ENCODE measurements at places on chromosomes 3 and 15.

GRCh38 chr3:21564531-21564930 is 186.5 kb downstream of the ZNF385D start:
- DNase-seq: no peak

GRCh38 chr3:9347081-9347480 is 15.8 kb upstream of the THUMPD3 start:
- DNase-seq: no peak

- DNase-seq: no peak
Observed at GRCh38 chr3:98900265-98901118, 1.0 kb downstream of the DCBLD2 start.

- DNase-seq: no peak
Observed at GRCh38 chr15:68315495-68316031, 38.0 kb downstream of the FEM1B start.

DNA sequence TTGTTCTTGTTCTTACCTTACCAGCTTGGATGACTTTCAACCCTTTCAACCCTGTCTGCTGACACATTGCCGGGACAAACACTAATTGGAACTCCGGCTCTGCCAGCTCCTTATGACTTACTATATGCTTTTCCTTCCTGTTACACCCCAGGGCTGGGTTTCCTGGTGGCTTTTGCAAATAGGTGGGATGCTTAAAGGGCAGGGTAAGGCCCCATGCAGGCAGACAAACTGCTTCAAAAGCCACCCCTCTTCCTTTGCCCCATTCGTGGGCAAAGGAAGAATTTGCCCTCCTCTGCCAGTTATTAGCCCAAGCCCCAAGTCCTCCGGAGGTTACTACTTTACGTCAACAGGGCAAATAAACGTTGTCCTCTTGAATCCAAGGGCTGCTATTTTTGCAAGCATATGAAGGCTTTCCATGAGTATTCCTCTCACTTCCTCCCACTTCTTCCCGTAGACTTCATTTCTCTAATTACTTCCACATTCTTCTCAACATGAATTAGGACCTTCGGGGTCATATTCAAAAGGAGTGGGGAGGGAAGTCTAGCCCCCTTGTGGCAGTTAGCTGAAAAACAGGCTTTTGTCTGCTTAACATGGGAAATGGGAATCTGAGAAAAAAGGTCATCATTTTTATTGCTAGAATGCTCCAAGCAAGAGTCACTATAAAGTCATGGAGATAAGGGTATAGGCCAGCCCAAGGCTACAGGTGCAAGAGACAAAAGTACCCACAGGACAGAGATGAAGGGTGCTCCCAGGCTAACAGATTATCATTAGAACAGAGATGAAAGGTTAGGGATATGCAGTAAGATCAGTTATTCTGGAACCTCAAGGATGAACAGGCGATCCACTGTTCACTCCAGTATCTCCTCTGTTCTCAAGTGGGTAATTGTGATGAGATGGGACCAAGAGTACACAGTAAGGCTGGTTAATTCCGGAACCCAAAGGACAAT is 56.3 kb upstream of the FSTL1 start:
- no peak for DNase-seq

GRCh38 chr3:39780352-39780751 is 29.1 kb upstream of the MYRIP start:
- no peak for DNase-seq

DNA sequence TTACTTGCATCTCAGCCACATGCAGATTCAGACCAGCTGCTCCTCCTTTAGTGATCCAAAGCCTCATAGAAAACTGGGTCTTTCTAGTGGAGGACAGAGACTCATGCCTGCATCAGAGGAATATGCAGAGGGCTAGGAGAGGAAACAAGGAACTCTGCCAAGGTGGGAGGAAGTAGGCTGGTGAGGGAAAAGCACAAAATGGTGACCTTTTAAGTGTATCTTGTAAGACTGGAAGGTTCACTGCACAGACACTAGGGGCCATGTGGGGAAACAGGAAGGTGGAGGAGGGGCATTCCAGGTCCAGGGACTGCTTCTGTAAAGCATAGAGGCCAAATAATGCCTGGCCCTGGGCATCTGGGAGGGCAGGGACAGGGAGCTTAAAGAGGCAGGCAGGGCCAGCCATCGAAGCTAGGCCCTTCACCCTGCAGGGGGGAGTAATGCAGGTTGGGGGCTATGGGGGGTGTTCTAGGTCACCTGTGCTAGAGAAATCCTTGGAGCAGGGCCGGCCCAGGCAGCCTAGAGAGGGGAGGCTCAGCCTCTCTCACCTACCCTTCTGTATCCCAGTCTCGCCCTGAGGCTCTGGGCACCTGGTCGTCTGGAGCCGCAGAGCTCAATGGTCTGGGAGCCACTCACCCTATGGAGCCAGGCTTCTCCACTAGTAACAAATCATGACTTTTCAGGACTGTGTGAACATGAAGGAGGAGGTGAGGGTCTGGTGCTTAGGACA is 117.7 kb downstream of the DNAJB8 start:
- no peak for DNase-seq

DNA sequence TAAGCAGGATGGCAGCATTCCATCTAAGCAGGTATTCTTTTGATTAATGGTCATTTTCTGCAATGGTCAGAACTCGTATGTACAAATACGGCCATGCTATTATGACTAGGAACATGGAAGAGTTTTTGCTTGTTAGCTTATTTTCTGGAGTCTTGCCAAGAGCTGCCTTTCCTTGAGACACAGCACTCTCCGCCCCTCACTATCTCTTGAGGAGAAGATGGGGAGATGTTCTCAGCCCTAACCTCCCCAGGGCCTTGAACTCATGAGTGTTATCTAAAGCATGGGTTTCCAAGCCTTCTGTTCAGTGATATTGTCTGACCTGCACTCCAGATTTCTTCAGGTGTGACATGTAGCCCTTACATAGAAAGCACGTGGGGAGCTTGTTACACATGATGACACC is 65.9 kb upstream of the ACTC1 start:
- DNase-seq: no peak

DNA sequence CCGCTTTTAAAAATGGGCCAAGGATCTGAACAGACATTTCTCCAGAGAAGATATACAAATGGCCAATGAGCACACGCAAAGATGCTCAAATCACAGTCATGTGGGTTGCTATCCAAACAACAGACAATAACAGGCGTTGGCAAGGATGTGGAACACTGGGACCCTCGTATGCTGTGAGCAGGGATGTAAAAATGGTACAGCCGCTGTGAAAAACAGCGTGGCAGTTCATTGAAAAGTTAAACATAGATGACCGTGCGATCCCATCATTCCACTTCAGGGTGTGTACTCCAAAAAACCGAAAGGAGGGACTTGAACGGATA is 6.7 kb upstream of the LRRC15 start:
- DNase-seq: no peak

GRCh38 chr3:81378552-81379293 is 382.7 kb downstream of the GBE1 start:
- DNase-seq: no peak

DNA sequence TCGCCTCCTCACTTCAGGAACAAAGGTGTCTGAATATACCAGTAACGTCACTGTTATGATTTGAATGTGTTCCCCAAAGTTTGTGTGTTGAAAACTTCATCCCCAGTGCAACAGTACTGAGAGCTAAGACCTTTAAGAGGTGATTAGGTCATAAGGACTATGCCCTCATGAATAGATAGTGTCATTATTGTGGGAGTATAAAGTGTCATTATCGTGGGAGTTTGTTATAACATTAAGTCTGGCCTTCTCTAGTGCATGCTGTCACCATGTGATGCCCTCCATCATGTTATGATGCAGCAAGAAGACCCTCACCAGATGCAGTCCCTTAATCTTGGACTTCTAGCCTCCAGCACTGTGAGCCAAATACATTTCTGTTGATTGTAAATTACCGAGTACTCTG is 53.7 kb upstream of the TLE3 start:
- DNase-seq: no peak

- DNase-seq: no peak
Observed at GRCh38 chr3:112654979-112655378, 14.0 kb upstream of the CCDC80 start.

DNA sequence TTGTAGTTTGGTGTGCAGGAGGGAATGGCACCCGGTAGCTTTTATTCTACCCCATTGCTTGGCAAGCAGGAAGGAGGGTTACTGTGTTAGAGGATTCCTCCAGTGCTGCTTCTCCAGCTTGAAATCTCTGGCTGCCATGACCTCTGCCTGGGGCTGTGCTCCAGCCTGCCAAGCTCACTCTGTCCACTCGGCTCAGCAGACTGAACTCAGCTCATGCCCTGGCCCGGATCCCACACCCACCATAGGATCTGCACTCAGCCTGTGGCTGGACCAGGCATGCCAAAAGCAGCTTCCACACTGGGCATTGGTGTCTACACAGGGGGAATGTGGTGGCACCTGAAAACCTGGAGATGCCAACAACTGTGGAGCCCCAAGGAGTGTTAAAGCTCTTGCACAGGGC is 26.3 kb downstream of the CLDN16 start:
- no peak for DNase-seq

GRCh38 chr3:71466483-71466882 is 117.0 kb downstream of the FOXP1 start:
- no peak for DNase-seq

GRCh38 chr3:44883213-44883955 is 9.0 kb downstream of the TGM4 start:
- DNase-seq: no peak

DNA sequence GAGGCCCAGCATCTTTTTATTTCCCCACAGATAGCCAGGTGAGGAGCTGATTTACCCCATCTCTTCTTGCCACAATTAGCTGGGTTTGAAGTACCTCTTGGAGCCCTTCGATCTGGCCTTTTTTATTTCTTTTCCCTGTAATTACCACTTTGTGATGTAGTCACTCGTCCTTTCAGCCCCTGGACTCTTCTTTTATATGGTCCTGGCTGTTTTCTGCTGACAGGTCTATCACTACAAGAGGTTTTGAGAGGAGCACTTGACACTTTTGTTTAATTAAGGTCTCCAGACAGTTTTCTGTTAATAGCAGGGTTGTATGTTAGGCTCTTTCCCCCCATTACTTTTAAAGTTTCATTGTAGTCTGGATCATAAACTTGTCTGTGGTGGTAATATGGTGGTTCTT is 11.8 kb downstream of the ATXN7 start:
- DNase-seq: no peak

DNA sequence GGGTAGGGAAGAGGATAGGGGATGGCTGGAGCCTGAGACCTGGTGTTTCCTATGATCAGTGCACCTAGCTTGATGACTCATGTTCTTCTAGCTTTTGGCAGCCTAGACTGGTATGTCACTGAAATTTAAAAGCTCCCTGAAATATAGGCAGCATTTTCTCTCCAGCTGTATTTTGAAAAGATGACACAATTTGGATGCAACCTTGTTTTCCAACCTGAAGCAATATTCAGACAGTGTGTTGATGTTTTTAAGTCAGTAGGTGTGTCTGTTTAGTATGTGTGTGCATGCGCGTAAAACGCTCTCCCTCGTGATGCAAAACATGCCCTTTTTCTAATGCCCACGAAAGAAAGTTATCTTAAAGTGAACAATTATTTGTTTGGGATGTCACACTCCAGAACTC is 58.5 kb downstream of the RPL22L1 start:
- DNase-seq: no peak

- no peak for DNase-seq
Observed at GRCh38 chr15:67076147-67076843, 10.9 kb downstream of the SMAD3 start.

GRCh38 chr3:46876313-46877300 is 914 bp upstream of the PTH1R start:
- no peak for DNase-seq

DNA sequence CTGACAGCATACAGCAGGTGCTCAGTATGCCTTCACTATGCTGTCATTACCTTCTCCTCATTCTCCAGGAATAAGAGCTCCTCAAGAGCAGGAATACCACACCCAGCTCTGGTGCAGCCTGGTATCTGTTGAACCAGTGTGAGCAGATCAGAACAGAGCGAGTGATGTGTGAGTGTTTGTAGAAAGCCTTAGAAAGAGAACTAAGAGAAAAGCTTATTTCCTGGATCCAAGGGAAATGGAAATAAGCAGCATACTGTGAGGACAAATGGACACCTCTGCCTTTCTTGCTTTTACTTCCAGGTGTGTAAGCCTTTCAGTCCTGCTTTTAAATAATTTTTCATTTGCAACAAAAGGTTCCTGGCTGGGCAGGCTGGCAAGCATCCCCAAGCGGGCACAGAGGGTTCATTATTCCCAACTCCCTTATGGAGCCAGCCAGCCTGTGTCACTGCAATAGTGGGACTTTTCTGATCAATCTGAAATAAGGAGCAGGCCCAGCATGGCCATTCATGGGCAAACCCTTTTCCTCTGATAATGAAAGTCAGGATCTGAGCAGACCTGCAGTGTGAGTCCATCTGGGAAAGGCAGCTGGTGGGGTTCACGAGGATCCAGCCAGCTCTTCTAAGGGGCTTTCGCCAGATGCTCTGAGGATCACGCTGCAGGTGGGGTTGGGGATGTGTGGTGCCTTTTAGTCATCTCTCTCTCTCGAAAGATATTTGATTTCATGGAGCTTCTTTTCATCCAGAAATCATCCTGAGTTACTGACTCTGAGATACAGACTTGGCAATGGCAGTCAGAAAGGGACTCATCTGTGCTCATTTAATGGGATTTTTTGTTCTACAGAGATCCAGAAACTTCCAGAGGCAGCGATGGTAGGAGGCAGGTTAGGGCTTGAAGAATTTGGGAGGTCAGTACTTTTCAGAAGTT is 594.9 kb upstream of the CFAP20DC start:
- DNase-seq: no peak

DNA sequence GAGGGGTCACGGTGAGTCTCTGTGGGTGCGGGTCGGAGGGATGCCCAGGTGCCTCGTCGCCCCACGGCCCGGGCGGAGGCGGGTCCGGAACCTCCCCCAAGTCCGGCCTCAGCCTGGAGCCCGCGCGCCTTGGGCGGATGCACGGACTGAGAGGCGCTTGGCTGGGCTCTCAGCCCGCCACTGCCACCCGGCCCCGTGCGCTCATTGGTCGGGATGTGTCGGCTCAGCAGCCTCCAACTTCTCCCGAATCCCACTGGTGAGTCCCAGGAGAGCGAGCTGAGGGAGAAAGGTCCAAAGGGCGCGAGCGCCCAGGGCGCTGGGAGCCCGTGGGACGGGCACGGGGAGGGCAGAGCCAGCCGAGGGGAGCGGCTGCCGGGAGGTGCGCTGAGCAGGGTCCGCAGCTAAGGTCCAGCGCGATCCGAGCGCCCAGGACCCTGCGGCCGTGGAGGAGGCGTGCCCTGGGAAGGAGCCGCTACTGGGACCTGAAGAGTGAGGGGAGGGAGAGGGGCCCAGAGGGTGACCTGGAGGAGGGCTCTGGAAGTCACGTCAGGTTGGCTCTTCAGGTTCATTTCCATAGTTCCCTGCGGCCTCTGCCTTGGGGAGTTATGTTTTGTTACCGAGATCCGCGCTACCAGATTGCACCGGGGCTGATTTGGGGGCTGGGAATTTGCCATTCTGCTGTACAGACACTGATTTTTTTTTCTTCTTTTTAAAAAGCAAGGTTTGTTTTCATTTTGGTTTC is at the start of gene MME:
Gene MME (plus strand): TSS at position 574 of the 742 bp plus-strand sequence. CDS start 3,849 bp downstream, outside the sequence.
- no peak for DNase-seq

GRCh38 chr3:45551214-45552010 is 43.1 kb upstream of the LIMD1 start:
- DNase-seq: no peak

Measured in stimulated activated CD8-positive, alpha-beta memory T cell treated with anti-CD3 and anti-CD28 coated beads, Interleukin-2, amount 100 ng/mL, for 1 hour (primary cell).